ENCODE measurements at places on chromosomes 12 and 14. TPM values are rescaled to one million over a fixed set of nuclear protein-coding genes. Genes with fewer than 3 reads are reported as not detected.

GRCh38 chr14:84436528-84436927 lies 1093.4 kb upstream of the FLRT2 start:
- DNase-seq, result peak; percentile 10

- DNase-seq, result no peak
Measured at GRCh38 chr12:121781484-121781997, 11.9 kb downstream of the RHOF start.

The PIWIL1 gene
- polyA plus RNA-seq, result not detected

The TSPAN19 gene
- polyA plus RNA-seq, result not detected

- DNase-seq, result no peak
Measured at GRCh38 chr12:111585690-111586089, 13.4 kb downstream of the ATXN2 start.

- no peak for DNase-seq
Measured at GRCh38 chr12:61629702-61630101, 630.5 kb upstream of the USP15 start.

The CCDC184 gene
- polyA plus RNA-seq, result 0.39 TPM

- no peak for DNase-seq
Measured at GRCh38 chr12:14907953-14908352, 22.3 kb upstream of the MGP start.

GRCh38 chr14:23113431-23114119 lies 5.5 kb downstream of the CEBPE start:
- no peak for DNase-seq

The LRIG3 gene
- polyA plus RNA-seq, result 43.8 TPM

- no peak for DNase-seq
Measured at GRCh38 chr12:74980510-74980909, 229.1 kb downstream of the KCNC2 start.

GRCh38 chr14:90302529-90303303 lies 29.0 kb downstream of the NRDE2 start:
- DNase-seq, result no peak

DNA sequence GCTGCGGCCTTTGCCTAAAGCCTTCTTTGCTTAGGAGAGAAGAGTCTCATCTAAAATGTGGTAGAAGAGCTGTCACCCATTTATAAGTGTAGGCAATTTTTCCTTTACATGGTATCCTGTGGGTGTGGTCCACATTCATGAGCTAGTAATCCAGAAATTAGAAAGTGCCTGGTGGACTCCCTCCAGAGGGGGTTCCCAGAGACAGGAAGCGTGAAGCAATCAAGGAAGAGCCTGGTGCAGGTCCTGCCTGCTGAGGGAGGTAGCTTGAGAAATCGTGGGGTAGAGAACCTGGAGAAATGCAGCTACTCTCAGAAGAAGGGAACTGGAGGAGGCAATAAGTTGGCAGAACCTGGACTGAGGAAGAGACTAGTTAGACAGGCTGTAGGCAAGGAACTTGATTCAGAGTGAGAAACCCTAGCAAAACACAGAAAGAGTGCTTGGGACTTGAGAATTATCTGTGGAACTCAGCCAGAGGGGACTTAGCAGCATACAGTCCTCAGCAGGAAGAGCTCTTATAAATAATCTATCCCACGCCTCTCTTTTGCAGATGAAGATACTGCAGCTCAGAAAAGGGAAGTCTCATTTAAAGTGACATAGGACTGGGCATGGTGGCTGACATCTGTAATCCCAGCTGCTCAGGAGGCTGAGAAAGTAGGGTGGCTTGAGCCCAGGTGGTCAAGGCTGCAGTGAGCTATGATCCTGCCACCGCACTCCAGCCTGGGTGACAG lies 182.4 kb upstream of the CCND2 start:
- no peak for DNase-seq

The SLC2A14 gene
- polyA plus RNA-seq, result not detected

GRCh38 chr12:6724409-6724797 lies 557 bp downstream of the COPS7A start:
- DNase-seq, result no peak

GRCh38 chr14:58690801-58691516 lies 53.2 kb downstream of the DACT1 start:
- no peak for DNase-seq

DNA sequence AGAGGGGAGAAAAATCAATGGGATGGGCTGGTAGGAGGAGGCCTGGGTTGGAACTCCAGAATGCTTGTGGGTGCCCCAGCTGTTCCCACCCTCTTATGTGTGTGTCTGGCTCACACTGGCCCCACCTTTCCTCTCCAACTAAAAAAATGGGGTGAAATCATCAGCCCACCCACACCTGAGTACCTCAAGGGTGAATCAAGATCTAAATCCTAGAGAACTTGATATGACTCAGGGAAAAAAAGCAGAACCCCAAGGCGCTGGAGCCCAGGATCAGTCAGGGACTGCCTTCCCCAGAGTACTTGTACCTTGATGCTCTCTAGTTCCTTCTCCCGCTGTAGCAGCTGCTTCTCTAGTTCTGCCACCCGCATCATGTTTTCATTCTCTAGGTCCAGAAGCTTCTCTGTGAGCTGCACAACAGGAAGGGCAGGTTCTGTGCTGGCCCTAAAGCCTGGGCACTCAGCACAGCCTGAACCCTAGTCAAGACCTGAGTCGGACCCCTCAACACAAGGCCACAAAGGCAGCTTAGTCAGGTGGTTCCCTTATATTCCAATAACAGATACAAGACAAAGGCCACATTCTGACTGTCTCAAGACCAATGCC lies 29.7 kb downstream of the PRPF40B start:
- DNase-seq, result no peak

- DNase-seq, result no peak
Measured at GRCh38 chr12:128055567-128055966, 211.4 kb upstream of the TMEM132C start.

GRCh38 chr14:105091054-105091516 lies 25.9 kb upstream of the GPR132 start:
- DNase-seq, result no peak

DNA sequence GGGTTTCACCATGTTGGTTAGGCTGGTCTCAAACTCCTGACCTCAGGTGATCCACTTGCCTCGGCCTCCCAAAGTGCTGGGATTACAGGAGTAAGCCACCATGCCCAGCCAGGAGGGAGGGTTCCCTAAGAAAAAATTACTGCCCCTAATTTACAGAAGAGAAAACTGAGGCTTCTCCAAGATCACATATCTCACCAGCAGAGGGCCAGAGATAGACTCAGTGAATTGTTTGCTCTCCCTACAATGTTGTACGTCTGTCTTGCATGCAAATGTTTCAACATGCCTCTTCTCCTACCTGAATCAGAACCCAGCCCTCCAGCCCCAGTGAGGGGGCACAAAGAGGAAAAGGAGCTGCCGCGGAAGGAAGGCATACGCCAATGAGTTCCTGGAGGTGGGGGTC lies 48.3 kb upstream of the TMEM263 start:
- no peak for DNase-seq

GRCh38 chr14:85607651-85608081 lies 77.7 kb downstream of the FLRT2 start:
- DNase-seq, result peak; percentile 47

The HOXC10 gene
- 0.18 TPM for polyA plus RNA-seq

DNA sequence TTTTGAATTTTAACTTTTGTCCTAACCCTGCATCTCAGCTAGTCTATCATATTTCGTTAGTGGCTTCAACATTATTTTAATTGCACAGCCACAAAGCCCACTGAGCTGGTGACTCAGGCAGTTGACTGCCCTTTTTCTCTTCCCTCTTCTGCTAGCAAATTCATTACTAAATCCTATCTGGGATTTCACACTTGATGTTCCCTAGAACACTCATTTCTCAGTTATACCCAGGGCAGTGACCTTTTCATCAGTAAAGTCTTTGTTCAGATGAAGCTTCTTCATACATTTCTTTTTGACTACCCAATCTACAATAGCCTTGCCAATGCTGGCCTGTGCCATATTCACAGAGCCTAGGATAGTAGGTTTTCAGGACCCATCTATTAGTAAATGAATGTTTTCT lies 107.0 kb downstream of the ATXN7L3B start:
- no peak for DNase-seq

DNA sequence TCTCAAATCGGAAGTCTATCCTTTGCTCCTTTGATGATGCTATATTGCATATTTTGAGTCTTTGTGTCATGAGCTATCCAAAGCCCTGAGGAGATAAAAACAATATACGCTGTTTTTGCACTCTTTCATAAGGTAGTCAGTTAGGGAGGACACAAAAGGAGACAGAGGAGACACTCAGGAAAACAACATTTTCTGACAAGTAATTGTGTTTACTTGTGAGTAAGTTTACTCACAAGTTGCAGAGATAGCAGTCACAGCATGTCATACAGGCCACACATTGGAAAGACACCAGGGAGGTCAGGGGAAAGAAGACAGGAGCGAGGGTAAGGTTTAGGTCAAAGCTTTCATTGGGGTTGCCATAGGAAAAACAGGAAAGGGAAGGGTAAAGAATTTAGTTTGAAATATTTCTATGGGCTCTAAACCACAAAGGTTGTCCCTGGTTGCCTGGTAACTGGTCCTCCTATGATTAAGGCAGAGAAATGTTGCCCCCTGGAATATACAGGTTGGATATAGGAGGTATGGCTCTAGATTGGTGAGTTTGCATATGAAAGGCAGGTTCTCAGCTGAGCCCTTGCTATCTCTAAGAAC lies 7.4 kb upstream of the GABARAPL1 start:
- DNase-seq, result no peak

The KERA gene
- polyA plus RNA-seq, result not detected

The GUCY2C gene
- not detected for polyA plus RNA-seq

The ITPK1 gene
- polyA plus RNA-seq, result 44.2 TPM

The RNASE7 gene
- not detected for polyA plus RNA-seq
